ENCODE measurements at places on chromosomes 11 and 22.

DNA sequence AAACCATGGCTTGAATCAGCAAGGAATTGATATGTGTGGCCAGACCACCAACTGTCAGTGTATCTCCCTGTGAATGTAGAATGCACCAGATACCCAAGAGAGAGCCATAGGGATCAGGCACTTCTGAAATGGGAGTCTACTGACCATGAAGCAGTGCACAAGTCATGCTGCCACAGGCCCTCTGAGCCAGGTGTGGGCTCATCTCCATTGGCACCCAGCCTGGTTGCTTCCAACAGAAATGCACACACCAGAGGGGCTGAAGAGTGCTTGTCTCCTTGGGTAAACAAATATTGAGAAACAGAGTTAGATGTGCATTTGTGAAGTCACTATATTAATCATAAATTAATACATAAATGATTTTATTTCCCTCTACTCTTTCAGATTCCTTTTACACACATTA, 28.4 kb upstream of the PANX1 start:
- DNase-seq: no peak

DNA sequence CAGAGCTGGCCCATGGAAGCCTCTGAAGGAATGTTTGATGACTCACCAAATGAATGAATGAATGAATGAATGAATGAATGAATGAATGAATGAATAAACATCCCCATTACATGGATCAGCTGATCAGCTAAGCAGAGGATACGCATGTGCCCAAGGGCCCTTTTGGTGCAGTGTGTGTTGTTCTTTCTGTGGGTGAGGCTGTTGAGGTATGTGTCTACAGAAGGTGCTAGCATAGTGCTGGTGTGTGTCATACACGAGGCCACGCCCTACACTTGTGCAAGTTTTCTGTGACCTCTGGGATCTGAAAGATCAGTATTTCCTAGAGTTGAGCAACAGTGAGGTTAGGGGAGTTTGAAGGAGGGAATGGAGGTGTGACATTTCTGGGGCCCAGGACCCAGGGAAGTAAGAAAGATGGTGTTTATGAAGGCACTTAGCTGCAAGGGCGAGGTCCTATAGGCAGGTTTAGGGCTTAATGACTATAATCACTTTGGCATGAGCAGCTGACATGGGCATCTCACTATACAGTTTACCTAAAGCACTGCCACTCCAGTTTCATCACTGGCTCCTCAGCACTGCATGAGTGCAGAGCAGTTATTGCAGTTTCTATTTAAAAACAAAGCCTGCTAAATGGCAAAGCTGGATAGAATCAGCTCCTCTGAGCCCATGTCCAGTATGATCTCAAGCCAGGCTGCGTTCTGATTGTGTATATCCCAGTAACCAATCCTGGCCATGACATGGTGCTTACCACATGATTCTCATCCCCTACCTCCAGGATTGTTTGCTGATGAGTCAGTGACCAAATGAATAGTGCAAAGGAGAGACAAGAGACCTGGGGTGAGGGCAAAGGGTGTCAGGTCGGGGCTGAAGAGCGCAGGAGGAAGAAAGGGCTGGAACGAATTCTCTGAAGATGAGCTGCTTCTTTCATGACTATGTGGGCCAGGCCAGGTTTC, 36.4 kb upstream of the E2F8 start:
- no peak for DNase-seq

GRCh38 chr11:91608677-91609076, 615.9 kb upstream of the FAT3 start:
- no peak for DNase-seq

DNA sequence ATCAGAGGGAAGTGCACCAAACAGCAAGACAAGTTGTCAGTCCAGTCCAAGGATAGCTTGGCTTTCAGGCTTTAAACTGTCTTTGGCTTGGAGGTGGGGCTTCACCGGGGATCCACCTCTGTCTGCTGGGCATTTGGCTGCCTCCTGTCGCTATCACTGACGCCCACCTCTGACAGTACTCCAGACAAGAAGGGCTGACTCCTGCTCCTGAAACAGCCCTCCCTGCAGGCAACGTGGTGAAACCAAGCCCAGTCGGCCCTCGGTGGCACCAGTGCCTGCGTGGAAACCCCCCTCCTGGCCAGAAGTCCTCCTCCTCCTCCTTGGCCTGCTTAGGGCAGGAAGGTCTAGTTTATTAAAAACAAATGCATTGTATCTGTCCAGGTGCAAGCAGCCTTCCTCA, 16.9 kb downstream of the DHCR7 start:
- no peak for DNase-seq

DNA sequence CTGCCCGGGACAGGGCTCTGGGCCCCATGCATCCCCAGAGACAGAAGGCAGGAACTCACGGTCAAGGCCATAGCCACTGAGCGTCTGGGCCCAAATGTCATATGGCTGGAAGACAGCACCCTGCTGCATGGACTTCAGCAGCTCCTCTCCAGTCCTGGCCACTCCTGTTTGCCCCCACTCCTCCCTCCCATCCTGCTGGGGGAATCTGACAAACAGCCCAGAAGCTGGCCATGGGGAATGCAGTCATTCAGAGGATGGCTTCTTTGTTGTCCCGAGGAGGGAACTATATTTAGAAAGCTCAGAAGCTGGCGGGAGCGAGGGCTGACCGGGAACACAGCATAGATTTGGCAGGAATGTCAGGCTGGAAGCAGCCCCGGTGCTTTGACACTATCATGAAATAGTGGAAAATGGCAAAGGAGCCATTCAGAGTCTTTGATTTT, 35.0 kb downstream of the DKK3 start:
- peak; percentile 88 for DNase-seq

DNA sequence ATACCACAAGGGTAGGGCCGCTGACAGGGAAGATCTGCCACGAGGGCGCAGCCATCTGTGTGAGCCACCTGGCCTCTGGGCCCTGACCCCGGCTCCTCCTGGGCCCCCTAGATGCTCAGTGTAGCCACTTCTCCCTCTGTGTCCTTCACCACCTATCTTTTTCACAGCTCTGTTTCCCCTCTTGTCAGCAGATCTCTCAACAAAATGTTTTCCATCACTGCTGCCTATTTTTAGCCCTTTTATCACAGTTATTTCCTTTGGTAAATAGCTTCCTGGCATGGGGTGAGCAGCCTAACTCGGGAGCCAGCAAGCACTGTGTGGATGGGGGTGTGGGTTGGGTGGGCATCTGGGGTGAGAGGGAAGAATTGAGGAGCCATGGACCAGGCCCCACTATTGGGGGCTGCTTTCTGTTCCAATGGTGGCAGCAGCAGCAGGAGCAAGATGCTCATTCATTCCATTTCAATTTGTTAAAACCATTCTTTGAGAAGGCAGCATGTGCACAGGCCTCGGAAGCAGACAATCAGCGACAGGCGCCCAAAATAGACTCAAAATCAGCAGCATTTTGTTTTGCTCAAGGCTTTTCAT, 135.2 kb upstream of the NAV2 start:
- no peak for DNase-seq

DNA sequence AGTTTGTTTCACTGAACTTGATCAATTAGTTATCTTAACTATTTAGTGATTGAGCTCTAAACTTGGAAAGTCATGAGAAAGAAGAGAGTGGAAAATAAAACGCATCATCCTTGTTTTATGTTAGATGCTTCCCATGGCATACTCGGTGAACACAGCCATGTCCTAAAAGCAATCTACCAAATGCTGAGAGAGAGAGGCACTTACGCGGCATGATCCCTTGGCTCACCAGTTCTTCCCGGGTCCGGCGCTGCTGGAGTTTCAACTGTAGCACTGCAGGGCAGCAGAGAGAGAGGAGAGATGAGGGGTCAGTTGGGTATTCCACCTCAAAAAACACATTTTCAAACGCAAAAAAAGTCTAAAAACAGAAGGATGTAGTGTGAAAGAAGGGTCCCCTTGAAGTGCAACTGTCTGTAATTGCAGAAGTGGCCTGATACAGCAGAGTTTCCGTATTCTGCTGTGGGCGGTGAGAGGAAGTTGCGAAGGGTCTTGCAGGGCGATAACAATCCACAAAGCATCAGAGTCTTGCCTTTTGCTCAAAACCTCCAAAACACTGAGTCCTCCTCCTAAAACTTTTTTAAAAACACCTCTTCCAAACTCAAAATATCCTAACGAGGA, 92.7 kb downstream of the SGSM3 start:
- DNase-seq: no peak

GRCh38 chr11:1696608-1697570, at the start of gene KRTAP5-6:
TSS of gene KRTAP5-6 (plus strand) at chr11:1697195. CDS start at chr11:1697246, 51 bp downstream.
- no peak for DNase-seq

DNA sequence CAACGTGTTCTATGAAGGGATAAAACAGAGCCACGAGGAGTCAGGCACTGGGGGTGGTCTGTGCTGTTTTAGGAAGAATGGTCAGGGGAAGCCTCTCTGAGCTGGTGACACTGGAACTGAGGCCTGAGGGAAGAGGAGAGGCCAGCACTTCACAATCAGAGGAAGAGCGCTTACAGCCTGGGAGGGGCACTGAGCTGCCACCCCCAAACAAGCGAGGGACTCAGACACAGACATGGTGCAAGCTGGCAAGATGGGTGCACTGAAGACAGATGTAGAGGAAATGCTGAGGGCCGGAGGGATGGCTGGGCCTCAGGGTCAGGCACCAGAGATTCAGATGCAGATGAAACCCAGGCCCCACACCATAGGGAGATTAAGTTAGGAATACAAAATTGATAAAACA, 40.0 kb upstream of the TP53I11 start:
- DNase-seq: no peak

- DNase-seq: no peak
Measured at GRCh38 chr11:106137061-106137460, 59.6 kb downstream of the AASDHPPT start.

- peak; percentile 60 for DNase-seq
Measured at GRCh38 chr11:6438979-6439571, 1.7 kb downstream of the HPX start.

Measured in AG10803 (cell line).